ENCODE measurements at places on chromosomes 7 and 10. TPM values are rescaled to one million over a fixed set of nuclear protein-coding genes. Genes with fewer than 3 reads are reported as not detected.

DNA sequence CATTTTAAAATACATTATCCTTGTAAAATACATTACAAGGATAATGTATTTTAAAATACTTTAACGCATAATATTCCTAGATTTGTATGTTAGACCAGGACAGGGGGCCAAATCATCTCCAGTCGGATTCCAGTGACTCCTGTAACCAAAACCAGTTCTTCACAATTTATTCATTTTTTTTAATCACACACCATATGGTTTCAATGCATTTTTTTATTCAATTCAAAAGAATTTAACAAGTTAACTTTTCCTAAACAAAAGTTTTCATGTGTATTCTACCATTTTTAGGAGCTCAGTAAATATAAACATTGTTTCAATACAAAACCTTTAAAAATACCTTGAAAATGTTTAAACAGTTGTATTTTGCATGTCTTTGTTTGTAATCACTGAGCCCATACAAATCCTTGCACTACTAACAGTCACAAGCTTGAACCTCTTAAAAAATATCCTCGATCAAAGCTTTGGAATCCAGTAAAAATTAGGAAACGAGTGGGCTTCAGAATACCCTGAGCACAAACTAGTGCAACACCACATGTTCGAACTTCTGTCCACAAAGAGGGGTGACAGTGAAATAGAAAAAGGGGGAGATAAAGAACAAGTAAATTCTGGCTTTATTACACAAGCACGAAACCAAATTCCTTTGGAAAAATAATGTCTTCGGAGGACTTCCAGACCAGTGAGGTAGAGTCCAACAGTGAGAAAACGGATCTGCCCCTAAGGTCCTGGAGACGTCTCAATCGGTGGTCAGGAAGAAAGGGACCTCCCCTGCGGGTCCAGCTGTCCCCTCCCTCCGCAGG is 1.6 kb downstream of the CCDC71L start:
- DNase-seq = no peak

- no peak for DNase-seq
Measured at GRCh38 chr7:47938574-47939165, 9.6 kb downstream of the PKD1L1 start.

DNA sequence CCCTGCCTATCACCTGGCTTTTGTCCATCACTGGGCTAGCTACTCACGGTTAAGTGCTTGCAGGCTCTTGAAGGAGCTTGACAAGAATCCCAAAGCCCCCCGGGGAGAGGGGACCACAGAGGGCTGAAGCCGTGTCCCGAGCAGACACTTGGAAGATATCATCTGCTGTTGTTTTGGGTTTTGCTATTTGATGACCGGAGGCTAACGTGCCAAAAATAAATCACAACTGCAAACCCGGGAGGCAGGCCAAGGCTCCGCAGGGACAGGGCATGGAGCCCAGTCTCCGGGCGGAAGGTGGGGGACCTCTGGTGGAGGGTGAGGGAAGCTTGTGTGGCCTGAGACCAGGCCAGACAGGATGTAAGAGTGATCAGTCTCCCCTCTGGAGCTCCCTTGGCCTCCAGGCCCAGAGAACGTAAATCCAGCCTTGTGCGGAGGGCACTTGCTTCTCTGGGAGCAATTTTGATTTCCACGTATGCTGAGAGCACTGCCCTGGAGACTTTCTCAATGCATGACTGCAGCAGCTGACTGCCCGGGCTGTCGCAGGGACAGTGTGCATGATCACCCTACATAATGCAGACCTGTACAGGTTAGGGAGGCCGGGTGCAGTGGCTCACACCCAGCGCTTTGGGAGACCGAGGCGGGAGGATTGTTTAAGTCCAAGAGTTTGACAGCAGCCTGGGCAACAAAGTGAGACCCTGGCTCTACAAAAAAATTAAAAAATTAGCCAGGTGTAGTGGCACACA is at the start of gene PHKG1:
Gene PHKG1 (minus strand): TSS at position 164 of the 743 bp plus-strand sequence. CDS start 4,011 bp downstream, outside the sequence.
- peak; percentile 68 for DNase-seq

- DNase-seq = no peak
Measured at GRCh38 chr7:95636140-95636940, 40.0 kb upstream of the PDK4 start.

- DNase-seq = no peak
Measured at GRCh38 chr10:10605551-10606081, 412.1 kb upstream of the CELF2 start.

The CDH23 gene
- total RNA-seq = 8.5 TPM

The ARMS2 gene
- total RNA-seq = not detected

GRCh38 chr7:66070222-66070621 is 5.4 kb upstream of the ASL start:
- DNase-seq = no peak

DNA sequence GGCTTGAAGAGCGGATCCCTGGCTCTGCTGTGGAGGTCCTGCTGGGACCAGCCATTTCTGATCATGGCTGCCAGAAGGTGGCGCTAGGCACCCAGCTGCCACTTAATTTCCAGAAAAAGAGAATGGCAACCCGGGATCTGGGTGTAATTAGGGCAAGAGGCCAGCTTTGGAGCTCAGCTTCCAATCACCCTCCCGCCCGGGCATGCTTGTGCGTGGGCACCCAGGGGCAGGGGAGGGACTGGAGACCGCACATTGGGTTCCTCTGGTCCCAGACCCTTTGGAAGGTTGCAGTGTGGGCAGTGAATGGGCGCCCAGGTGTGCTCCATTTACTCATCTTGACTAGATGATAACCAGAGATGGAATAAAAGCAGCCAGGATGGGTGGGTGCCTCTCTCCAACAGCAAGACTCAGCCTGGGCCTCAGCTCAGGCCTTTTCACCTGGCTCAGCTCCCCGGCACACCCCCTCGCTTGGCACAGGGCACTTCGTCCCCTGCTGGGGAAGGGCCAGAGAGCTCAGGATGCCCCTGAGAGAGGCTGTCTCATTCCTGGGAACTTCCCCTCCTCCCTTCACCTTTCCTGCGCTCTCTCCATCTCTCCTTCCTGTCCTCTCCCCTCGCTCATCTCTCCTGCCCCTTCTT is 14.7 kb downstream of the FAM241B start:
- peak; percentile 37 for DNase-seq

The AKR1C4 gene
- not detected for total RNA-seq

The LRIT2 gene
- not detected for total RNA-seq

DNA sequence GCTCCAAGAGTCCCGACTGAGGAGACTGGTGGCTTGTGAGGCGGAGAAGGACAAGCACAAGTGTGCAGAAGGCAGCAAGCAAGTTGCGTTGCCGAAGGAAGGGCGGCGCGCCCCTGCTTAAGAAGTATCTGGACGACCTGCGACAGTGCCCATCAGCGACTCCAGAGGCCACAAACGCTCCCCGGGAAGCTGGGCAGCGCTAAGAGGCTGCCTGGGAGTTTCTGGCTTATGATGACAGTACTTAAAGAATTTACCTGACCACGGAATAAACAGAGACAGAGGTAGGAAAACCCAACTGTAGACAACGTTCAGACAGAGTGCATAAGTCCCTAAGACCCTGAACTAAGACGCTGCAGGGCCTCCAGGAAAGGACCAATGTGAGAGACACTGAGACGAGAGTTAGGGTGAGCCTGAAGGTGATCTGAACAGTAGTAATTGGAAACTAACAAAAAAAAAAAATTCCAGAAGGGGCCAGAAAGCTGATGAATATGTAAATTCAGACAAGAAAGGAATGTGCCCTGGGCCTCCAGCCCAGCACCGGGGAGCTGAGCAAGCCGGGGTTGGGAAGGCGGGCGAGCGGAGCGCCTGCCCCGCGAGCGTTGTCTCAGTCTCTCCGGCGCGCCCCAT is 1.0 kb downstream of the OSBPL3 start:
- DNase-seq = no peak

The SLC26A3 gene
- total RNA-seq = 13.6 TPM

DNA sequence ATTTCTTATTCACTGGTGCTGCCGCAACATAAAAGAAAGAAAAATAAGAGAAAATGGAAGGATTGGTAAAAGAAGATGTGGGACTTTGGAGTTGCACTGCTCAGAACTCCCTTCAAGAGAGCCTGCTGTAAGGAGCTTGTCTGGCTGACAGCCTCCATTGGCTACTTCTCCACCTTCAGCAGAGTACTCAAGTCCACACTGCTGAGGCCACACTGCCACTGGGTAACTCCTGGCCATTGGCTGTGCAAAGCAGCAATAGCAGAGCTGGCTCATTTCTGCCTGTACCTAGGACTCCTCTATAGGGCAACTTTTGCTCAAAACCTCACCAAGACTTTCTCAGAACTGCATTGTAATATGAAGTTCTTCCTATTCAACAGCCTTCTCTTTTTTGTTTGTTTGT is 38.7 kb upstream of the PCLO start:
- no peak for DNase-seq

DNA sequence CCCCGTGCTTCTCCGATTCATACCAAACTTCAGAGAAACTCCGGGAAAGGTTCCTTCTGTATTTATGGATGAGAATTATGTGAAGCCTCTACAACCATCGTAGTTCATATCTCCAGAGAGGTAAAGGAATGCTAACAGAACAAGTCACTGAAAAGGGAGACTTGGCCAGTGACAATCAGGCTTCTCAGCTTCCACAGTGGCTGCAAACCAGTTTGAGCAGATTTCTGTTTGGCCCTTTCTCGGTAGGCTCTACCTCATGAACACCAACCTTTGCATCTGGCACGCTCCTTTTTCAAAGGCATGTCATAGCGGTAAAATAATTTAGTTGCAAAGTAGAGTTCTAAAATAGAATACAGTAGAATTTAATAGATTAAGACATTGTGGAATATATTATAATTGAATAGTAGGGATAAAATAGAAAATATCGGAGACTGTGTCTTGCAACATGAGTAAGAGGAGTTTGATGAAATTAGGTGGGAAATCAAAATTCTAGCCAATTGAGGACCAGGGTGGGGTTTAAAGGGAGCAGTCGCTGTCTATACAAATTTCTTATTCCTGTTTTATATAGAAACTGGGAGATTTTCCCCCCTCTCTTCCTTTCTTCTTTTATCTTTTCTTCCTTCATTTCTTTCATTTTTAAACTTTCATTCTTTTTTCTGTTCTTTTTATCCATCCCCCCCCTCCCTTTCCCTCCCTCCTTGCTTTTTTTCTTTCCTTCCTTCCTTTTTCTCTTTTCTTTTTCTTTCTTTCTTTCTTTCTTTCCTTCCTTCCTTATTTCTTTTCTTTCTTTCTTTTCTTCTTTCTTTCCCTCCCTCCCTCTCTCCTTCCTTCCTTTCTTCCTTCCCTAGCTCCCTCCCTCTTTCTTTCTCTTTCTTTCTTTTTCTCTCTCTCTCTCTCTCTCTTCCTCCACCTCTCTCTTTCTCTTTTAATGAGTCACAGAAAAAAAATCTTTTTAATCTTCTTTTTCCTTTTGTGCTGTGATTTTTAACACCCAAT is 161.5 kb upstream of the KLF6 start:
- DNase-seq = no peak

DNA sequence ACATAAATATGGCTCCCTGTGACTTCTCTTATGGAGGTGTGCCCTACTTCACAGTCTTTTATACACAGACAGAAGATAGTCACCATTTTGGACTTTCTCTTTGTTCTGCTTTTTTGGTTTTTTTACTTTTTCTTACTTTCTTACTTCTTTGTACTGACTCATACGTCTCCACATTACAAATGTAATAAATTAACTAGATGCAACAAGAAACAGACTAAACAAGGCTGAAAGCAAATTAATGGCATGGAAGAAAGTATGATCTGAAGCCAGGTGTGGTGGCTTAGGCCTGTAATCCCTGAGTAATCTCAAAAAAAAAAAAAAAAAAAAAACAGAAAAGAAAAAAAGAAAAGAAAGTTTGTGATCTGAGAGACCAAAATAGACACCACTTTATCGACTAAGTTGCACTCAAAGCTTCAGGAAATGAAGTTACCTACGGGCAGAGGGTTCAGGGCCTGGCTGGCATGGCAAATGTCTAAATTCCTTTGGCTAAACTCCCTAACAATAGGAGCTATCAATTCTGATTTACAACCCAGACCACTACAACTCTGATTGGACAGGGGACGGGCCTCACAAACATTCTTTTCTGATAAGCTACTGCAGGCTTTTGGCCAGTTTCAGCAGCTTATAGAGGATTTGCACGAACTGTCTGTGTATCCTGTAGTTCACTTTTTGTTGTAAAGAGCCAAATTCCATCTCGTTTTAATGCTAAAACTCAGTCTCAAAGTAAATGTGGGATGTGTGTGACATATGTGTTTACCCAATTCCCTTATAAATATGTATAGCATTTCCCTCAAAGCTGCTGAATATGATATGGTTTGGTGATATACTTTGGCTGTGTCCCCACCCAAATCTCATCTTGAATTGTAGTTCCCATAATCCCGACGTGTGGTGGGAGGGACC is 129.1 kb downstream of the SEPTIN14 start:
- no peak for DNase-seq

DNA sequence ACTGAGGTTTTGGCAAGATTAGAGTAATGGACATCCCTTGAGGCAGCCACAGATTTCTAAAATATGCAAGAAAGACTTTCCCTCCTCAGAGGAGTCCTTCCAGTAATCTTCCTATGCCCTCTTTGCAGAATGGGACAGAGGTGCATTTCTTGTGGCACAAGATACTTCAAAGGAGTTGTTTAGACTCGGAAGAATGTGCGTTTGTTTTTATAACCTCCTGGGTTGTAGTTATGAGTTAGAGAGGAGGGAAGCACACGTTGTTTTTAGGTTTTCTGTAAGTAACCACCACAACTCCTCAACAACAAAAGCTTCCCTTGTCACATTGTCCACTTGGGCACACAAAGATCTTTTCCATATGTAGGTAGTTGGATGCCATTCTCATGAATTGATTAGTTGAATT is 78.1 kb upstream of the GLI3 start:
- DNase-seq = no peak

DNA sequence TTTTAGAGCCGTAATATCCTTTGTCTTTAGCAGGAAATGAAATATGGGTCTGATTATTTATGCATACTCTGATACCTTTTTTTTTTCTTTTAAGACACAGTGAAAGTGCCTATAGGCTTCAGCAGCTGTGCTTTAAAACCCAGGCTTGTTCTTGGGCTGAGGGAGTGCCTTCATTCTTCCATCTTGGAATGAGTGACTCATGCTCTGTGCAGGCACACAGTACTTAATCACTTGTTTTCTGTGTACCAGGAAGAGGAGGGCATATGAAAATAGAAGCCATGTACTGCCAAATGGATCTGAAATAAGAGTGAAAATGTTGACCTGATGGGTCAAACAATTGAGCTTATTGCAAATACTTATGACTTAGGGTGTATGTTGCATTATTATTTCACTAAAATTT is 12.0 kb downstream of the INPP5F start:
- no peak for DNase-seq

The CTTNBP2 gene
- 8.8 TPM for total RNA-seq

DNA sequence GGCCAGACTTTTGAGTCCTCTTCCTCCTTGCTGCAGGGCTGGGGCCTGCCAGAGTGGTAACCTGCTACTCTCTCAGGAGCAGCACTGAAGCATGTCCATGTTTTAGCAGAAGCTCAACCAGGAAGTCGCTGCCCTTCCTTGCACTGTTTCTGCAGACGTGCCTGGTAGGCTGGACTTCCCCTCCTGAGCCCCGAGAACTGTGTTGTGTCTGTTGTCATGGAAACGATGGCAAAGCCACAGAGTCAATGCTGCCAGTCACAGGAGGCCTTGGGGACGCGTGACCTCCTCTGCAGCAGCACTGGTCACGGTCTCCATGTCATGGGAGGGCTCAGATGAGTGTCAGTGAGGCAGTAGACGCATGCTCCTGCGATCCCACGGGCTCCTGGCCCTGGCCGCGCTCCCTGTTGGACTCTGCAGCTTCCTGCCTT is 145.5 kb downstream of the FANK1 start:
- DNase-seq = peak; percentile 64

- peak; percentile 83 for DNase-seq
Measured at GRCh38 chr10:109922976-109923921, at the start of gene XPNPEP1. XPNPEP1 (minus strand) TSS chr10:109923511; CDS start chr10:109923433, 78 bp downstream.
